ENCODE measurements at places on chromosomes 7 and 10. TPM values are rescaled to one million over a fixed set of nuclear protein-coding genes. Genes with fewer than 3 reads are reported as not detected.

The PON3 gene
- total RNA-seq: not detected

The IDI2 gene
- total RNA-seq: not detected

The ZNF518A gene
- 14.2 TPM for total RNA-seq

The GPC2 gene
- total RNA-seq: 5.3 TPM

The DNAJC12 gene
- 7.0 TPM for total RNA-seq

The TRPV5 gene
- total RNA-seq: not detected

The OR2A1 gene
- total RNA-seq: not detected

The AGAP5 gene
- 7.1 TPM for total RNA-seq

The SNCG gene
- not detected for total RNA-seq

The BTBD16 gene
- not detected for total RNA-seq

The H2BK1 gene
- total RNA-seq: not detected

The C7orf33 gene
- not detected for total RNA-seq

The DGKB gene
- not detected for total RNA-seq

The ZNF467 gene
- total RNA-seq: 0.23 TPM

The MMP21 gene
- total RNA-seq: not detected

The GIMAP7 gene
- total RNA-seq: 34.5 TPM

The ARF5 gene
- total RNA-seq: 113 TPM

The PON1 gene
- not detected for total RNA-seq

The TMEM140 gene
- 12.1 TPM for total RNA-seq

All from activated CD4-positive, alpha-beta T cell treated with anti-CD3 and anti-CD28 coated beads for 36 hours (primary cell).